Upper lobe of left lung (tissue), 6 donors: ENCODE measurements at places on chromosomes 5 and 9. TPM values are rescaled to one million over a fixed set of nuclear protein-coding genes. Genes with fewer than 3 reads are reported as not detected.

- H3K4me3 ChIP-seq, result no peak overlapping the region
- H3K27ac ChIP-seq, result no peak overlapping the region
- H3K36me3 ChIP-seq, result no peaks in the 10 kb centered on the region
- no peaks in the 10 kb centered on the region for H3K27me3 ChIP-seq
Measured at GRCh38 chr9:126851286-126851880, 9.1 kb upstream of the ZBTB34 start.

- H3K4me3 ChIP-seq, result no peak overlapping the region
- no peaks in the 10 kb centered on the region for H3K27me3 ChIP-seq
- no peak for DNase-seq
- no peaks in the 10 kb centered on the region for H3K36me3 ChIP-seq
Measured at GRCh38 chr9:76624391-76625048, 139.7 kb upstream of the PCA3 start.

GRCh38 chr9:265209-265870 is 50.7 kb downstream of the DOCK8 start:
- H3K4me1 ChIP-seq, result no peaks in the 10 kb centered on the region
- DNase-seq, result no peak
- no peaks in the 10 kb centered on the region for H3K36me3 ChIP-seq
- H3K4me3 ChIP-seq, result no peak overlapping the region
- H3K27ac ChIP-seq, result no peak overlapping the region

GRCh38 chr5:41790038-41790776 is 80.0 kb downstream of the OXCT1 start:
- no peaks in the 10 kb centered on the region for H3K27me3 ChIP-seq
- no peak for DNase-seq

C5orf58 gene
- not detected for total RNA-seq

PKN3 gene
- 11.1 TPM for total RNA-seq

DNA sequence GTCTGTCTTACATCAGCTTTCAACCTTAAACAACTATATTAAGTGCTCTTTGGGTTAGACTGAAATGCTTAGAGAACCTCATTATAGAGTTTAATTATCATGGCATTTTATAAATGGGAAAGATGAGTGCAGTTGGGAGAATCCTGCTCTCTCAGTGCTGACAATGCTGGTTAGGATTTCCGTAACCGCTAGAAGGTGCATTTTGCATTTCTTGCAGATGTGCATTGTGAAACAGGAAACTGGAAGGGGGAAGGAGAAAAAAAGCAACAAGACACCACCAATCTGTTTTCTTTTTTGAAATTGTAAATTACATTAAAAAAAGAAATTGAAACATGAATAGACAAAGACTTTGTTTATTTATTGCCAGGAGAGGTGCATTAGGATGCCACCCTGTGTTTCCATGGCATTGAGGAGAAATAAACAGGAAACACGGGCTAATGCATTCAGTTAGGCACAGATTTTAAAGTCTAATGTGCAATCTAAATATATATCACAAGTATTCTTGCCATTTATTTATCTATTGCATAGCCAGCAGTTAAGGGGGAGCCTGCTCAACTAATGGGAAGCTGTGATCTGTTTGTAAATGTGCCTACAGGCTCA is 478.9 kb downstream of the PSAT1 start:
- no peaks in the 10 kb centered on the region for H3K4me1 ChIP-seq
- no peak overlapping the region for H3K4me3 ChIP-seq
- no peak overlapping the region for H3K27ac ChIP-seq
- no peak for DNase-seq

DNA sequence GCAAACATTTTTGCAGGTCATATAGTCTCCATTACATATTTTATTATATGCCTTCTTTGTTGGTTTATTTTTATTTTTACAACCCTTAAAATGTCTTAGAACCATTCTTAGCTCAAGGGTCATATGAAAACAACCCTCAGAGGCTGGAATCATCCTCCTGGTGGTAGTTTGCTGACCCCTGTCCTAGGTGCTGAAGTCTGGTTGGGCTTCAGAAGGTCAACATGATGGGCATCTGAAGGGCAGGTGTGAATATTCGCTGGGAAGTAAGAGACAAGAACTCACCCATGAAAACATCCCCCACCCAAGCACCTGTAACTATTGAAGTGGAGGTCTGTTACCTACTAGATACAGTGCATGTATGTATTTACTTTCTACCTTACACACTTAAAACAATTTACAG is 75.4 kb downstream of the OSMR start:
- no peaks in the 10 kb centered on the region for H3K27me3 ChIP-seq
- H3K36me3 ChIP-seq, result peaks cover 41% of the 10 kb centered on the region
- no peak for DNase-seq
- no peaks in the 10 kb centered on the region for H3K4me1 ChIP-seq
- H3K4me3 ChIP-seq, result no peak overlapping the region

NPR2 gene
- 10.6 TPM for total RNA-seq

KIF27 gene
- total RNA-seq, result 6.1 TPM

- no peaks in the 10 kb centered on the region for H3K4me1 ChIP-seq
- DNase-seq, result no peak
- no peak overlapping the region for H3K4me3 ChIP-seq
- H3K36me3 ChIP-seq, result no peaks in the 10 kb centered on the region
- no peaks in the 10 kb centered on the region for H3K27me3 ChIP-seq
Measured at GRCh38 chr9:107933097-107933496, 443.5 kb upstream of the KLF4 start.

DNA sequence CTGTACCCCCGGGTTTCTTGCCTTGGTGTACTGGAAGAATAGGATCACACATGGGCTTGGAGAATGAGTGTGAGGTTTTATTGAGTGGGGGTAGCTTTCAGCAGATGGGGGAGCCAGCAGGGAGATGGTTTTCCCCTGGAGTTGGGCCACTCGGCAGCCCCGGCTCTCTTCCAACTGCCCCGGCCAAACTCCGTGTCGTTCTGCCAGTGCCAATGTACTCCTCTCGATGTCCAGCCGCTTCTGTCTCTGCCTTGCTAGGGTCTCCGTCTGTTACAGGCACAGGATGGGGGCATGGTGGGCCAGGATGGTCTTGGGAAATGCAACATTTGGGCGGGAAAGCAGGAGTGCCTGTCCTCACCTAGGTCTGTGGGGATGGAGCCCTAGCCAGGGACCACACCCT is 7.6 kb upstream of the PLPP6 start:
- peak; percentile 21 for DNase-seq
- no peak overlapping the region for H3K27ac ChIP-seq
- no peak overlapping the region for H3K4me3 ChIP-seq
- no peaks in the 10 kb centered on the region for H3K36me3 ChIP-seq

- no peak overlapping the region for H3K27ac ChIP-seq
- no peaks in the 10 kb centered on the region for H3K27me3 ChIP-seq
- no peak for DNase-seq
- H3K4me1 ChIP-seq, result no peaks in the 10 kb centered on the region
- no peak overlapping the region for H3K4me3 ChIP-seq
Measured at GRCh38 chr5:143781993-143782520, 29.9 kb upstream of the HMHB1 start.

- no peaks in the 10 kb centered on the region for H3K27me3 ChIP-seq
- no peaks in the 10 kb centered on the region for H3K36me3 ChIP-seq
- no peak overlapping the region for H3K4me3 ChIP-seq
- peak overlapping the region; percentile 58 for H3K27ac ChIP-seq
- no peak for DNase-seq
- H3K4me1 ChIP-seq, result peaks cover 72% of the 10 kb centered on the region
Measured at GRCh38 chr9:134386951-134387831, 60.9 kb downstream of the RXRA start.

GRCh38 chr5:135980620-135981019 is 25.8 kb upstream of the LECT2 start:
- no peak overlapping the region for H3K4me3 ChIP-seq
- DNase-seq, result no peak
- H3K27ac ChIP-seq, result no peak overlapping the region

FOXD4L6 gene
- total RNA-seq, result not detected

DNA sequence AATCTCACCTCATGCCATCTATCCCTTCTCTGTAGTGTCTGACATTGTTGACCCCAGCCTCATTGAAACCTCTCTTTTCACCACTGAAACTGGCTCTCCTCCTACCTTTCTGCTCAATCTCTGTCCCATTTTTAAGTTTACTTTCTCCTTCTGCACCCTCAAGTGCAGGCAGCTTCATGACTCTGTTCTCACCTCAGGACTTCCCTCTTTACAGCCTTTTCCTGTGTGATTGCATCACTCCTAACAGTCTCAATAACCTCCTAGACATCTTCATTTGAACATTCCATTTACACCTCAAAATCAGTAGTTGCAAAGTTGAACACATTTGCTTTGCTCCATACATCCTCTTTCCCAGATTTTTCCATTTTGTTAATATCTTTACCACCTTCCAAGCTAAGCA is 172.1 kb downstream of the RASEF start:
- no peak for DNase-seq
- no peaks in the 10 kb centered on the region for H3K27me3 ChIP-seq
- no peak overlapping the region for H3K4me3 ChIP-seq
- no peaks in the 10 kb centered on the region for H3K4me1 ChIP-seq
- no peaks in the 10 kb centered on the region for H3K36me3 ChIP-seq

GRCh38 chr9:77909306-77909705 is 122.3 kb downstream of the GNAQ start:
- H3K4me3 ChIP-seq, result no peak overlapping the region
- H3K27ac ChIP-seq, result no peak overlapping the region
- no peaks in the 10 kb centered on the region for H3K27me3 ChIP-seq

CARTPT gene
- not detected for total RNA-seq

GRCh38 chr5:86977190-86977589 is 290.5 kb upstream of the RASA1 start:
- no peaks in the 10 kb centered on the region for H3K4me1 ChIP-seq
- DNase-seq, result no peak
- no peak overlapping the region for H3K27ac ChIP-seq

DNA sequence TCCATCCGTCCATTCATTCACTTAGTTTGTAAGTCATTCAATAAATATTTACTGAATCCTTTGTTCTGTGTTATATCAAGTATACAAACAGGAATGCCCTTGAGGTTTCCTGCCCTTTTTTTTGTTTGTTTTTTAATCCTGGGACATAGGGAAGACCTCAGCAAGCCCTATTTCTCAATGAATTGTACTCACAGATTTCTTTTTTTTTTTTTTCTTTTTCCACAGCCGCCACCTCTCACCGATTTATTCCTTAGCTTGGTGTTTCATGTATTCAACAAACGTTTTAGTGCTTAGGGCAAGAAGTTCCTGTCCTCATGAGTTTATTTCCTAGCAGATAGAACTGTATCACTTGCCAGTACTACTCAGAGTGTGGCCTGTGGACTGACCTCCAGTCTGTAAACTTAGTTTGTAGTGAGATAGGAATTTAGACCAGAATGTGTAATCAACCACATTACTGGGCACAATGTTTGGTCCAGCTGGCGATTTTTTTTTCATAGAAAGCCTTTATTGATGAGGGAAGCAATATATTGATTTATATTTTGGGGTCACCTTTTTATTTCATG is 35.4 kb upstream of the C5orf47 start:
- H3K36me3 ChIP-seq, result peaks cover 92% of the 10 kb centered on the region
- no peak for DNase-seq
